ENCODE measurements at places on chromosomes 12 and 14.
A peak's percentile ranks its signal among the peaks of the same experiment; 100 is the strongest.

- DNase-seq, result no peak
These were observed 59.1 kb downstream of the UBR7 start for GRCh38 chr14:93266127-93266526.

DNA sequence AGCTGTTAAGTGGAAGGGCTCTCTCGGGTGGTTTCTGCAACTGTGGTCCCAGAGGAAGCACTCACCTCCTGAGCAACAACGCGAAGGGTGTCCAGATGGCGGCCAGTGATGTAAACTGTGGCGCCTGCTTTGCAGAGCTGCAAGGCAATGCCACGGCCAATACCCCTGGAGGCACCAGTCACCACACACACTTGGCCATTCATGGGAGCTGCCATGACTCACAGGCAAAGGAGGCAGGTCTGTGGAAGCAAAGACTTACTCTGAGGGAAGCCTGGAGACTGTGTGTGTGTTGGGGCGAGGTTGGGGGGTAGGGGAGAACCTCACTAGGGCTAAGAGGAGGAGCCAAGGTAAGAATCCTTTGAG is 707 bp downstream of the DHRS1 start:
- no peak for DNase-seq

GRCh38 chr12:120130011-120130410 is 13.5 kb upstream of the RAB35 start:
- DNase-seq, result no peak

DNA sequence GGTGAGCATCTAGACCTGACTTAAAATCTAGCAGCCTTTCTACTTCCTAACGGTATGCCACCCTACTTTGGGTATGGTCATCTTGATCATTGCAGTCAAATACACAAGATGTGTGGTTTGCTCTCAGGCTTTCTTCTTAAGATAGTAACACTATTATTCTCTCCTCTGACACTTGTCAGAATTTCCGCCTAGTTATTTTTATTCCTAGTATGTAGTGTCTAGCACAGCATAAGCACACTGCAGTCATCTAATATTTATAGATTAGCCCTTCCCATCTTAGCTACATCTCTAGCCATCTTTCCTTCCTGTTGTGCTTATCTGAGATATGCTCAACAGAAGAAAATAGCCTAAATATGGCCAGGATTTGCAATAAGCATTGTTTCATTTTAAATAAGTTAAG is 180.1 kb downstream of the C12orf50 start:
- DNase-seq, result no peak

DNA sequence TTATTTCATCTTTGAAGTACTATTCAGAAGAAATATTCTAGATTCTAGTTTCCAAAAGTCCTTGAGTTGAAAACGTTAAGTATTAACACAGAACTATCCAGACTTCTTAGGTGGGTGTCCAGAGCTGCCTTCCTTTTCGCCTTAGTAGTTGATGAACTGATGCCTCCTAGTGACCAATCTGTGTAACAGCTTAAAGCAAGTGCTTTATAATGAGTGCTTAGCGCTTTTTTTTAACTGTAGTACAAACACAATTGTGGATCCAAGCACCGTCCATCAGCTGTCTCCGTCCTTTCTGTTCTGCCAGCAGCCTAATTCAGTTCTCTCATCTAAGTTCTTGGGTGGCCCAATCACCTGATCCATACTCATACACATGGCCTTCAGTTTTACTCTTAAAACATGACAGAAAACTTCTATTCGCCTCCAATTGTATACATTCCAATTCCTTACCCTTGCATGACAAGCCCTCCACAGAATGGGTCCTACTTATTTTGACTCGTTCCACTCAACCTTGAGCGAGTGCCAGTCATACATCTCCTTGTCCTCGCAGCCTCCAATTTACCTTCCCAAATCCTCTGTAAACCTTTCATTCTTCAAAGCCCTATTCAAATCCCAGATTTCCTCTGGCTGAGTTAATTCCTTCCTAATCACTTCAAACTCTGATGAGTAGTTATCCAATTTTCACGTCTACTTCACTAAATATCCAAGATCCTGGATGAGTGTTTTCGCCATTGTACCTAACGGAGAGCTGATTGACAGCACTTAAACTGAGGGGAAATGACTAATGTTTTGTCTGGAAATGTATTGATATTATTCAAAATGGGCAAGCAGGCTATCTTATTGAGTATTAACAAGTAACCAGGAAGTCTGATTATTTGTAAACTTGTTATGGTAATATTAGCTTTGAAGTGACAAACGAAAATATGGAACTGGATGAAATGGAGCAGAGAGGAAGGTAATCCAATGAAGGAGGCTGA is 5.8 kb upstream of the PHLDA1 start:
- DNase-seq, result peak; percentile 37

GRCh38 chr12:52529417-52529816 is 9.2 kb upstream of the KRT5 start:
- DNase-seq, result no peak

DNA sequence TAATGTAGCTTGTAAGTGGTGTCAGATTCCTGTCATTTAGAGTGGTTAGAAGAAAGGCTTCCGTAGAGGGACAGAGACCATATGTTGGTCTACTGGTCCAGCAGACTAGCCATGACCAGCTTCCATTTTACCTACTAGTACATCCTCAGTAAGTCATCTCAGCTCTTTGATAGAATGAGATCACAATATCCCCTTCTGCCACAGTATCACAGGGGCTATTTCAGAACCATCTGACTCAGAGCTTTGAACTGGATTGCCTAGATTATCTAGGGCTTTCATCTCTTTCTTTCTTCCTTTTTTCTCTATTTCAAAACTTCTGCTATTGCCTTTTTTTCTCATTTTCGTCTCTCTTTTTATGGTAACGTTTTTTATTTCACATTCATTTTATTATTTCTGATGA is 4.7 kb downstream of the ZDHHC17 start:
- DNase-seq, result no peak

- DNase-seq, result no peak
These were observed 2.0 kb downstream of the INTS13 start for GRCh38 chr12:26935636-26936378.

DNA sequence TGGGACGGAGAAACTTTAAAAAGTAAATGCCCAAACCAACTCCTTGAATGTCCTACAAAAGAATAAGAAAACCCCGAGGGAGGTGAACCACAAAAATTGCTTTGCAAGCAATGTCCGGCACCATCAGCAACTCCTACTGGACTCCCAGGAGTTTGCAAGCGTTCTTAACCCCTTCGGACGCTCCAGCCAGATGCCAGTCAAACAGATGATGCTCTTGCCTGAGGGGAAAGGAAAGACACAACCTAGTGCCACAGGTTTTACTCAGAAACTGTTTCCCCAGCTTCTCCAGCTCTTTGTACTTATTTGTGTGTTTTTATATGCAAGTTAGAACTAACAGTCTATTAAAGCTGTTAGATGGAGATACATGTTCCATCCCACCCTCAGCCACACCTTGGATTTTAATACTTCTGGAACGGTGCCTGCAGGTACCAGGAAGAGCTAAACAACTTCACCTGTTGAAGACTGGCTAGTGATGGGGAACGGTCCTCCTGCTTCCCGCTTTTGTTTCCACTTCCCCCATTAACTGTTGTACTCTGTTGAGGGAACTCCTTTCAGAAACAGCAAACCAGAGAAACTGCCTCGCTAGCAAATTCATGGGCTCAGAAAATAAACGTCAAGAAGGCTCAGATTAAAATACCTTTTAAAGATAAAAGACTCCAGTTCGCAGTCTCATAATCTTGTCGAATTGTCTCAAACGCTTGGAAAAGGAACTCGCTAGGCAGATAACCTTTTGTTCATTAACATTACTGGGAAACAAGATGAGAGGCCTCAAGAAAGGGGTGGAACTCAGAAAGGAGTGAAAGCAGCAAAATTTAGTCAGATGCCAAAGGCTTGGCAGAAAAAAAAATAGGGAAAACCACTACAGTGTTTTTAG is 1.1 kb upstream of the FERMT2 start:
- peak; percentile 61 for DNase-seq

- no peak for DNase-seq
These were observed 38.5 kb downstream of the CCDC92 start for GRCh38 chr12:123934016-123934620.

GRCh38 chr12:12918781-12919389 is 27.5 kb downstream of the GPRC5A start:
- DNase-seq, result no peak

- no peak for DNase-seq
These were observed 5.2 kb downstream of the ANO4 start for GRCh38 chr12:100799770-100800169.

GRCh38 chr14:87966816-87967215 is 26.2 kb downstream of the GALC start:
- DNase-seq, result no peak

GRCh38 chr14:31541702-31542101 is 19.5 kb upstream of the NUBPL start:
- DNase-seq, result no peak

- no peak for DNase-seq
These were observed 63.9 kb downstream of the IPO8 start for GRCh38 chr12:30631740-30632139.

- no peak for DNase-seq
These were observed 169.5 kb upstream of the FKBP4 start for GRCh38 chr12:2625289-2625612.

GRCh38 chr14:35661875-35662274 is 127.9 kb downstream of the INSM2 start:
- DNase-seq, result no peak

DNA sequence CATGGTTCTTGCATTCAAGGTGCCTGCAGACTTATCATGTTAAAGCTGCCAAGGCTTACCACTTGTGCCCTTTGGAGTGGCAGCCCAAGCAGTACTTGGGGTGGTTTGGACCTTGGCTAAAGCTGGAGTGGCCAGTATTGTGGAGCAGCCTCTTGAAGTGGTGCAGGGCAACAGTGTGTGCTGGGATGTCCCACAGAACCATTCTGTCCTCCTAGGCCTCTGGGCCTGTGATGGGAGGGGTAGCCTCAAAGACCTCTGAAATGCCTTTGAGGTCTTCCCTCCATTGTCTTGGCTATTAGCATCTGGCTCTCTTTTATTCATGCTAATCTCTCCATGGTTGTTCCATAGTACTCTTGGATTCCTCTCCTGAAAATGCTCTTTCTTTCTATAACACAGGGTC is 78.2 kb upstream of the SLC24A4 start:
- DNase-seq, result no peak

DNA sequence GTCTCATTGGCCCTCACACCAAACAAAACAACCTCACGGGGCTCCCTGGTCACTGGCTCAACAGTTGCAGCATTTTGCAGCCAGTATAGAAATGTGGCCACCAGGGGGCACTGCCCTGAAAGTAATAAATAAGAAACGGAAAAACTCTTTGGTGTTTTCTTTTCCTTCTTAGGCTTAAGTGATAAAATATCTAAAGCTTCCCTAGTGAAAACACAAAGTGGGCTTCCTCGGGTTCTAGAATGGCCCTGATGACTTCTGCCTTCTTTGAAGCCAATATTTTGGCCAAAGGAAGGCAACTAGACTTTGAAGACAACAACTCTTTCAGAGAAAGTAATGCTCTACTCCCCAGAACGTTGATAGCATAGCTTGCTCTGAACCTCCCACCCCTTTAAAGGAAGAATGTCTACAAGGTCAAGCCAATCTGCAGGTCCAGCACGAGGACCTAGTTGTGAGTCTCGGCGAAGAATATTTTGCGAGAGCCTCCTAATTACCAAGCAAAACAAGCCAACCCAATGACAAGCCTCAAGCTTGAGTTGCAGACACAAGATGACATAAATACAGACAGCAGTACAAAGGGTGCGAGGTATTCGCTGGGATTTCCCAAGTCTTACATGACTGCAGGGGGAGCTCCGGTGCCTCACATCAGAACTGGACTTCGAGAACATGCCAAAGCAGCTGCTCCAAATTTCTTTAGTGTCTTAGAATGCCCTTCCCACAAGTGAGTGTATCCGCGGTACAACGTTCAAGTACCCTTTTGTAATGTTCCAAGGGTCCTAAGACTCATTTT is 2.6 kb downstream of the ITPK1 start:
- peak; percentile 63 for DNase-seq

DNA sequence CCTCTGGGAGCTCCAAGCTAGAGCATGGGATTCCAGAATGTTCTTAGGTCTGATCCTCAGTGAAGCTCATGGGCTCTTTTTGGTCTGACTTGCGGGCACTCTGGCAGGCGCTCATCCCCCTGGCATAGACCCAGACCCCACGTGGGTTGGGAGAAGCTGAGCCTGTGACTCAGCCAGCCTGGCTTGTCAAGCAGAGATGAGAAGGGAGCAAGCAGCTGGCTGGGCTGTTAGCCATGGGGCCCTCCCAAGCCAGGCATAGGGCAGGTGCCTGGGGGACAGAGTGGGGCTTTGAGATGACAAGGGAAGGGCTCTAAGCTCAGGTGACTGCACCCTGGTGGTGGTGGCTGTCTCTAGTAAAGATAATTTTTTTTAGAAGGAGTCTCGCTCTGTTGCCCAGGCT is 80.3 kb upstream of the NOS1 start:
- no peak for DNase-seq

Data from HuH-7 (cell line).